AG10803 (cell line): ENCODE measurements at places on chromosomes 7 and 10.

DNA sequence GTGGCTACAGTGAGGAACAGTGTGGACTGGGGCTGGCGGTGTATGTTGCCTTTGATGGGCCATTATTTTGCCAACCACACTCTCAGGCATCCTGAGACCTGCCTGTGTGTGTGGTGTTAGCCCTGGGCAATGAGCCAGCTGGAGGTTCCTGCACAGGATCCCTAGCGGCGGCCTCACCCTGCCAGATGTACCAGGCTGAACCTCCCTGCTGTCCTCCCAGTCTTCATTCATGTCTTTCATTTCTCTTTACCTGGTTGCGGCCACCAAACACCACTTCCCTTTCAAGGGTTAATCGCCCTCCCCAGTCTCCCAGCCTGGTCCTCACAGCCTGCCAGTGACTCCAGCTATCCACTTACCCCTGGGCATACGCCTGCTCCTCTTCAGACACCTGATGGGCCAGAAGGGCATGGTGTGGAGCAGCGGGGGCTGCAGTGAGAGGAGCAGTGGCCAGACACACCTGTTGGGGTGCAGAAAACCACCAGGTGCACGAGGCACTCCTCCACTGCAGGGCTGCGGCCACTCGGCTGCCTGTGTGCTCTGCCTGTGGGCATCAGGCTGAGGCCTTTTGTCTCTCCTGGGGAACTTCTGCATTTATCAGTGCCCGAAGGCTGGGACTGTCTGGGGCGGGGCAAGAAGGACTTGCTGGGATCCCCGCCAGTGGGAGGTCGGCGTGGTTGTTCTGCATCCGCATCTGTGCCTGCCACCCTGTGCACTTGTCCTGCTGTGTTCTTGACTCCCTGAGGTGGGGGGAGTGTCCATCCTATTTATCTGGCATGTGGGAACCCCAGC lies 111.6 kb downstream of the ARHGAP22 start:
- DNase-seq, result peak; percentile 11

- DNase-seq, result no peak
Observed at GRCh38 chr10:108014902-108015177, 850.3 kb upstream of the SORCS1 start.

GRCh38 chr10:46328853-46329689 lies 42.3 kb downstream of the ANTXRL start:
- no peak for DNase-seq

DNA sequence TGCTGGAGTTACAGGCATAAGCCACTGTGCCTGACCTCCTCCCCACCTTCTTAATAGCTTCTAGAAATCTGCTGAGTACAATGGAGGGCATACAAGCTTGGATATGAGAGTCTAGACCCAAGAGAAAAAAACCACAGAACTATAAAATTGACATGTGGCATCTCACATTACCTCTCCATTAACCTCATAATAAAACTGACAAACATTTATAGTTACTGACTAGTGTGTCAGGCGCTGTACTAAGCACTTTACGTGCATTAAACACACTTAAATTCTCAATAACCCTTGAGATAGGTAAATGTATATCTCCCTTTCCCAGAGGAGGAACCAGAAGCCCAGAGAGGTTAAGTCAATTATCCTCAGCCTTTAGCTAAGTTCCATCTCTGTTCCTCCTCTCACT lies 300.5 kb upstream of the MYO3A start:
- no peak for DNase-seq

- DNase-seq, result no peak
Observed at GRCh38 chr10:18406136-18406535, 245.3 kb downstream of the NSUN6 start.

DNA sequence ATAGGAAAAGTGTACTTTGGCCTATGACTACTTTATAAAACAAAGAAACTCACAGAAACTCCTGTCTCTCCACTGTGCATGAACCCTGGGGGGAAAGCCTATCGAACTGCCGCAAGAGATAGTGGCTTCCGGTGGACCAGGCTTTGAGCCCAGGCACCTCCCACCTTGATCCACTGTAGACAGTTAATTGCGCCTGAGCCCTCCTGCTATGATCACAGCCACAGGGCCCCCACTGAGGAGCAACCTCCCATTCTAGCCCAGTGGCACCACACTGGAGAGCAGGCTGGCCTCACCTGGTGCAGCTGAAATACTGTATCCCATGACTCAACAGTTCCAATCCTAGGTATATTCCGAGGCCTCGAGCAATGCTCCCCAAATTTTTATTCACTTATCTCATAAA lies 98.8 kb downstream of the COBL start:
- DNase-seq, result no peak

DNA sequence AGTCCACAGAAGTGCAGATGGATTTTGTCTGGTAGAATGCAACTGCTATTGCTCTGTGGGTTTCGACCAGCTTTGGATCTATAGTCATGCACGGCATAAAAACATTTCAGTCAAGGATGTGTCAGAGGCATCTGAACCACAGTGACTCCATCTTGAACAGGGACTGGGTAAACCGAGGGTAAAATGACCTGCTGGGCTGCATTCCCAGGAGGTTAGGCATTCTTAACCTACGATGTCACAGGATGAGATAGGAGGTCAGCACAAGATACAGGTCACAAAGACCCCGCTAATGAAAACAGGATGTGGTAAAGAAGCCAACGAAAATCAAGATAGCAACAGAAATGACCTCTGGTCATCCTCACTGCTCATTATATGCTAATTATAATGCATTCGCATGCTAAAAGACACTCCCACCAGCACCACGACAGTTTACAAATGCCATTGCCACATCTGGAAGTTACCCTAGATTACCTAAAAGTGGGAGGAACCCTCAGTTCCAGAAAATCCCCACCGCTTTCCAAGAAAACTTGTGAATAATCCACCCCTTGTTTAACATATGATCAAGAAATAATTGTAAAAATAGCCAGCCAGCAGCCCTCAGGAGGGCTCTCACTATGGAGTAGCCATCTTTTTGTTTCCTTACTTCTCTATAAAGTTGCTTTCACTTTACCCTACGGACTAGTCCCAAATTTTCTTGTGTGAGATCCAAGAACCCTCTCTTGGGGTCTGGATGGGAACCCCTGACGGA lies 50.7 kb upstream of the CPXM2 start:
- no peak for DNase-seq

DNA sequence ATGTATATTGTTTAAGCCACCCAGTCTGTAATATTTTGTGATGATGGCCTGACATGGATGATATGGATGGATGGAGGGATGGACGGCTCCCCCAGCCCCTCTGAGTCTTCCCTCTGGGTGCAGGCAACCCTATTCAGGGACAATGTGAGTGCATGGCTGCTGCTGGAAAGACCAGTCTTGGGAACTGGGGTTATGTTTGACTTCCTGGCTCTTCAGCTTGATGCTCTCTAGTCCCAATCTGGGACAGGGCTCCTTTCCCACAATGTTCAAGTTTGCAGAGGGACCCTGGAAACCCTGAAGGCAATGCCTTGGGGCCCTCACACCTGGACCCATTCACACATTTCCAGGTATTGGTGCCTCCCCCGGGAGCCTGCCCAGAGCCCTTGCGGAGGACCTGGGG lies 52.3 kb upstream of the RET start:
- no peak for DNase-seq

DNA sequence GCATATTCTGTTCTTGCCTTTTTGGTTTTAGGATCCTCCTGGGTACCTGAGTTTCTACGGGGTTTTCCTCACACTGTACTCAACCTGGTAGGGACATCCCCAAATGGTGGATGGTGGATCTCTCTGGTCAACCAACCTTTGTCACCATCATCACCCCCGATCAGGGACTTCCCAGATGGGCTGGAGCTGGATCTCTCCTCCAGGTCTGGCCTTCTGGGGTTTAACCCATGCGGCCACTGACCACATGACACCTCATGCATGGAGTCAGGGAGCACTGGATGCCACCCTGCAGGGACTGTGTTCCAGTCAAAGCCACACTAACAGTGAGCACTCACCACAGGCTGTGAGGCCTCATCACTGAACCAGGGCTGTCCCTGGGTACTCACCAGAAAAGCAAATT lies 80.0 kb downstream of the CELF2 start:
- DNase-seq, result no peak

GRCh38 chr7:134246347-134246746 lies 70.4 kb downstream of the SLC35B4 start:
- DNase-seq, result no peak

GRCh38 chr10:127690176-127690835 lies 46.7 kb upstream of the FOXI2 start:
- DNase-seq, result no peak

DNA sequence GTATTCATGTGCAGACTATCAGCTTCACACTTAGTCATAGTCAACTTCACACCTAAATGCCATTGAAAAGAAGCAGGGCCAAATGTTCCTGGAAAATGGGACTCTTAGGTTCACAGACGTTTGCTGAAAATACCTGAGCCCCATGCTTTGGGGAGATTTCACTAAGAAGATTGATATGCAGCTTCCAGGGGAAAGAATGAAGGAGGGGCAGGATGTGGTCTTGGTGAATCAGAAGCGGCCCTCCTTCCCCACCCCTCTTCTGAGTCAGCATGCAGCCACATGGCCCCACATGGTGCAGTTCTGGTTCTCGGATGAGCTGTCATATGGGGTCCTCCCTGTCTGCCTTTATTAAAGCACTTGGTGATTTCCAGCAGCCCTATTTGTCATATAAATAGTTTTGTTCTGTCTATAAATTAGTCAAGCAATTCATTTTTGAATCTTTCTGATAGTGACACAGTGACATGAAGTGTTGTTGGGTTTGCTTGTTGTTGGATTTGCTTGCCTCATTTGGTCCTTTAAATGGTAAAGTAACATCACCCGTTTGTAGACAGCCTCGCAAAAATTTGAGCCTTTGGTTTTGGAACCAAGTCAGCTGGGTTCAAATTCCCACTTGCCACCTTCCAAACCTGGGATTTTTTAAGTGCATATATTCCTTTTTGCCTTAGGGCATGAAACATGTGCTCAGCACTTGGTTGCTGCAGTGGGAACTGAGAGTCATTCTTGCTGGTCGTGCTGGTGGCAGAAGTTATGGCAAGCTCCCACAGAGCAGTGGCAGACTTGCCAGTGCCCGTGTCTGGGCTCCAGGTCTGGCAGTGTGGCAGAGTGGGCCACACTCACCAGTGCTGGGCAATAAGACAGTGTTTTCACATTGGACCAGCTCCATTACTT lies 68.1 kb upstream of the CDK6 start:
- peak; percentile 95 for DNase-seq

DNA sequence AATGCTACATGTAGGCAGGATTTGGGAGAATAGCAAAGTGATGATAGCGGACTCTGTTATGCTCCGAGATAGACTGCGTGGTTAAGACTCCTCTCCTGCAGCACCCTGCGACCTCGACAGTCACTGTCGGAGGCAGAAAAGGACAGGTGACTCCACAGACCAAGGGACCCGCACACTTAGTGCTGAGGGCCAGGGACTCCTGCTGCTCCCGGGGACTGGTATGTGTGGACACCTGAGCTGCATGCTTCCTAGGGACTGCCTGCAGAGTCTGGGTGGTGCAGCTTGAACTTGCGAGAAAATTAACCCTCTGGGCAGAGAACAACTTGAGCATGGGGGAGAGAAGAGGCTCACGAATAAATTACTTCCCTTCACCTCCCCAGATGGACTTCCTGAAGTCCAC lies 407.1 kb upstream of the PFKP start:
- no peak for DNase-seq

DNA sequence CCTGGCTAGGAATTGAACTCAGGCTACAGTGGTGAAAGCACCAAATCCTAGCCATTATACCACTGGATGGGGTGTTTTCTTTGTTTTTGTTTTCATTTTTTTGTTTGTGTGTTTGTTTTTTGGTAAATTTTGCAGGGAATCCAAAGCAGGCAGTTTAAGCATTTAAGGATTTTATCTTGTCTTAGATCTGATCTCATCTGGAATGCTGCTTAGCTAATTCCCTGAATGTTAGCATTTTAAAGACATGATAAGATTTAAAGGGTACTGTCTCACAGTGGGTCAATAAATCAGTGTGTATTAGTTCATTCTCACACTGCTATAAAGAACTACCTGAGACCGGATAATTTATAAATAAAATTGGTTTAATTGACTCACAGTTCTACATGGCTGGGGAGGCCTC lies 5.6 kb upstream of the MKLN1 start:
- no peak for DNase-seq

DNA sequence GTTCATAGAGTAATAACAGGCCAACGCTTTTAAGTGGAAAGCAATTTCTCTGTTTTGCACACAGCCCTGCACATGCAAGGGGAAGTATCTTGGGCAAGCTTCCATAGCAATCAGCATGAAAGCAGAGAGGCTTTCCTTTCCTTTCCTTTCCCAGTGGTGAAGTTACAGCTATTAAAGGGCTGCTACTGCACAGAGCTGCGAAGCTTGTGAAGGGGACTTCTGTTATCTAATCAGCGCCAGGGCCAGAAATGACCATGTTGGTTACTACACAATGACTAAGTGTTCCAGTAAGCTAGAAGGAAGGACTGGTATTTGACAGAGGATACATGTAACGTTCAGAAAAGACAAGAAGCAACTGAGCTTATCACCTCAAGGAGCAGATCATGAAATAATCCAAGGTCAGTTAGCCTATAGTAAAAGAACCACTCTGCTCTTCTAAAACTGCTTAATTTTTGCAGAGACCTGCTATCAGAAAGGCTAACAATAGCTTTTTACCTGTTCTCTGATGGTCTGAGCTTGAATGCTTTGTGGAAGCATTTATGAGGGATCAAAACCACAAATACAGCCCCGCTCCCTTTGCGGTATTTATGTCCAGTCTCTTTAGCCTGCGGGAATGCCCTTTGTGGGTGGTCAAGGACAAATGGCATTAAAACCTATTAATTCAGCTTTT lies 45.9 kb downstream of the SGMS1 start:
- DNase-seq, result peak; percentile 23

DNA sequence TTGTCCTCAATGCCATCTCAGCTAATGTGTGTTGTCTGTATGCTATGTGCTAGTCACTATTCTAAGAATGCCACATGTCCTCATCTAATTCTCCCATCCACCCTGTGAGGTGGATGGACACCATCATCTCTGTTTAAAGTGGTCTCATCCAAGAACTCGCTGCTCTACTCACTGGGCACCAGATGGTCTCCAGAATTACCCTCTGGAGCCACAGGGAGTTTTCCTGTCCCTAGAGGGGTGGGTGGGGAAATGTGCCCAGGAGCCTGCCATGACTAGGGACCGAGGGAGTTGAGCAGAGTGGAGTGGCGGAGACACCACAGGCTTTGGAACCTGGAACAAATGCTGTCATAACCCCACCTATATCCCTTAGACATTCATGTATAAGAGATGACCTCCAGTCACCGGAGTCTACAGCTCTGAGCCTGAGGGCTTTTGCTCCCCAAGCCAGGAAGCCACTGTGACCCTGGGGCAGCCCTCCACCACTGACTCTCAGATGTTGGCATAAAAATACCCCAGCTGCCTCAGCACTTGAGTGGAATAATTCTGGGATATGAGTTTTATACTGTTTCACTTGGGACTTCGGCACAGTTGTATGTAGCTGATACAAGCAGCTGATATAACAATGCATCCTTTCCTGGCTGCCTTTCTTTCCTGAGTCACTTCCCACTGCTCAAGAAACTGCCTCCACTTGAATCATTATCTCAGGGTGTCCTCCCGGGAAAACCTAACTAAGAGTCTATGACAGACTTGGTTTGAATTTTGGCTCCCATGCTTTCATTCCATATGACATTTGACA lies 61.5 kb upstream of the RAPGEF5 start:
- DNase-seq, result no peak

GRCh38 chr10:84329986-84330651 lies 1.7 kb downstream of the CCSER2 start:
- no peak for DNase-seq
